ENCODE measurements at places on chromosomes 12 and 14.

- no peak for DNase-seq
These were observed 91.1 kb downstream of the MYF5 start for GRCh38 chr12:80807640-80808288.

DNA sequence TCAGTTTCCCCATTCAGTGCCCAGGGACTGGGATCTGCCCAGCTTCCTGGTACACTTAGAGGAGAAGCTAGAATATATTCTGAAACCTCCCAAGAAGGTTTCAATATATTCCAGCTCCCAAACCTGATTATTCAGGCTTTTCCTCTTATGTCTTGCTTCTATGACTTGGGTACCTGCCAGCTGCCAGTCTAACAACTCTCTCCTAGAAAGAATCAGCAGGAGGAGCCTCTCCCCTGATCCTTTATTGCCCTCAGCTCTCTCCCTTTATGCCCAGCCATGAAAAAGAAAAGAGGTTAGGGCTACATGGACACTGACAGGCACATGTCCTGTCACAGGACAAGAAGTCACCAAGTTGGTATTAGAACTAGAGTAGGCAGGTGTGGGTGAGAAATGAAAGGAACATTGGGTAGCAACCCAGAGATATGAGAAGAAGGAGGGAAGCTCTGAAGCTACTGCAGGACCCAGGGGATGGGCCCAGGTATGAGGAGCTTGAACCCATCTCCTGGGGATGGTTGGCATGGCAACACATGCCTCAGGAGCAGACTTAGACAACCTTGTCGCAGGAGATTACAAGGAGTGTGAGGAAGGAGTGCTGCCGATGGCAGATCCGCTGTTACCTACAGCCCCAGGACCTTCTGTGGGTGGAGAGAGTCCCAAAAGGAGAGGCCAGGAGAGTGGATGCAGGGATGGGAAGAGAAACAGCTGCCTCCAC, 2.0 kb upstream of the CACNB3 start:
- no peak for DNase-seq

GRCh38 chr14:55382483-55382882, 29.1 kb downstream of the ATG14 start:
- no peak for DNase-seq

GRCh38 chr14:30940886-30941285, 66.5 kb downstream of the COCH start:
- DNase-seq = no peak

GRCh38 chr12:28222081-28222700, 31.9 kb downstream of the CCDC91 start:
- peak; percentile 21 for DNase-seq

GRCh38 chr14:59360923-59361794, 104.0 kb downstream of the GPR135 start:
- no peak for DNase-seq

DNA sequence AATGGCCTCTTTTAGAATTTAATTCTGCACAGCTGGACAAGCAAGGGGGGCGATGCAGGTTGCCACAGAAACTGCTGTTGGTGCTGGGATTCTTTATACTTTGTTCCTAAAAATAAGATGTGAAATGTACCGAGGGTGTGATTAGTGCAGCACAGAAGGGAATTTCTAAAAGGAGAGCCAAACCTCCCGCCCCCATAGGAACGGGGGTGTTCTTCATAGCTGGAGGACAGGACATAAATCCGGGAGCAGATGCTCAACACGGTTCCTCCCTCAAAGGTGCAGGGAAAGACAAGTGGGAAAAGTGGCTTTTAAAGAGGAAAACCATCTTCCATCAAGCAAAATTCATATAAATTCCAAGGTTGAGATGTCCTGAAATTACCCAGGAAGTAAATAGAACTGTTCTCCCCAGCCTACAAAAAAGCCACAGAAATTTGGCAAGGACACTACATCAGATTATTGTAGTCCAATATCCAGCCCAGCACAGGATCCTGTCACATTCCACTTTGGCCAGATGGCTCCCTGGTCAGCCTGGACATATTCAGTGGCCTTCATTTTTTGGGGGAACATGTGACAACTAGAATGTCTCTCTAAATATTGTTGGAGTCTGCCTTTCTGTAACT, 51.4 kb upstream of the TMX1 start:
- DNase-seq = no peak

DNA sequence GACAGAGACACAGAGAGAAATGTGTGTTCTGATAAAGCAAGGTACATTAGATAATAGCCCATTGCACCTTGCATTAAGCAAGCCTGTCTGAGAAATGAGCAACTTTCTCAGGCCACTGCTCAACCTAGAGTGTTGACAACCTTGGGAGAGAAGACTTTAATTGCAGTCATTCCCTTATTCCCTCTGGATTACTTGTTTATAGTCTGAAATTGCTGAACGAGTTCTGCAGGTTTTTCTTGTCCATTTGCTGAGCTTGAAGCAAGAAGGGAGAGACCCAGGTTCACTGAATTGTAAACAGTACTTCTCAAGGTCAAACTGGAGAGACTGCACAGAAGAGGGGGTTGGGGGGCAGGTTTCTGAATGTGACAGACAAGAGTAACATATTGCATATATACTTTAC, 159.4 kb upstream of the PLEKHG7 start:
- no peak for DNase-seq

GRCh38 chr12:50778663-50779590, 15.0 kb downstream of the ATF1 start:
- DNase-seq = no peak

DNA sequence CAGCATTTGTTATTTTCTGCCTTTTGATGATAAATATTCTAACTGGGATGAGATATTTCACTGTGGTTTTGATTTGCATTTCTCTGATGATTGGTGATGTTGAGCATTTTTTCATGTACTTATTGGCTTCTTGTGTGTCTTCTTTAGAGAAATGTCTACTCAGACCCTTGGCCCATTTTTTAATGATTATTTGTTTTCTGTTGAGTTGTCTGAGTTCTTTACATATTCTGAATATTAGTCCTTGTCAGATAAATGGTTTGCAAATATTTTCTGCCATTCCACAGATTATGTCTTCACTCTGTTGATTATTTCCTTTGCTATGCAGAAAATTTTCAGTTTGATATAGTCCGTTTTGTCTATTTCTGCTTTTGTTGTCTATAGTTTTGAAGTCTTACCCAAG, 317.0 kb downstream of the CEP128 start:
- no peak for DNase-seq

GRCh38 chr14:101888182-101888581, 76.2 kb upstream of the DYNC1H1 start:
- DNase-seq = no peak

DNA sequence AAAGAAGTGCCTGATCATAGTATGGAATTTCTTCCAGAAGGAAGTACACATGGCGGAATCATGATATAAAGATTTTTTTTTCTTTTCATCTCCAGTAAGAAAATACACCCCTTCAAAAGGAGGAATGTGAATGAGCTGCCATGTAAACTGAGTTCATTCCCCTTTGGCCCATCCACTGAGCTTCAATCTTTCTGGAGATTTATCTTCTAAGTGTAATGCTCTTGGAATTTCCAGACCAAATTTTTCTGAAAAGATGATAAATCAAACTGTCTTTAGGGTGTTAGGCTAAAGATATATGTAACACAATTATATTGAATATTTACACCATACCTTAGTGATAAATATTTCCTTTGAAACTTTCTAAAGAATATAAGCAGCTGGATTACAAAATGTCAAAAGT, 5.2 kb downstream of the DCN start:
- no peak for DNase-seq

- DNase-seq = no peak
These were observed 1014.8 kb upstream of the FBXO33 start for GRCh38 chr14:40447017-40447416.

DNA sequence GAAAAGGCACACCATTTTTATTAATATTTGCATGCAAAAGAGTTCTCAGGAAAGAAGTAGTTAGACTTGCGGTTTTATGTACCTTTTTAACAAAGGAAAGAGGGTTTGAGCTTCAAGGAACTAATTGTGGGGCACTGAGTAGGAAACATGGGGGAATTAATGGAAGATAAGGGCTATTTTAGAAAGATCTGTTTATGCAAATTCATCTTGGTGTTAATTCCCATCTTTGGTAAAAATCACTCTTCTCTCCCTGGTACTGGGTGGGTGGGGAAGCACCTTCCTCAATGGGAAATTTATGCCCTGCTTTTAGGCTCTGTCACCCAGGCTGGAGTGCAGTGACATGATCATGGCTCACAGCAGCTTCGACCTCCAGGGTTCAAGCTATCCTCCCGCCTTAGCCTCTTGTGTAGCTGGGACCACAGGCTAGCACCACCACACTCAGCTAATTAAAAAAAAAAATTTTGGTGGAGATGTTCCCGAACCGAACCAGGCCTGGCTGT, 30.1 kb upstream of the RESF1 start:
- DNase-seq = no peak

DNA sequence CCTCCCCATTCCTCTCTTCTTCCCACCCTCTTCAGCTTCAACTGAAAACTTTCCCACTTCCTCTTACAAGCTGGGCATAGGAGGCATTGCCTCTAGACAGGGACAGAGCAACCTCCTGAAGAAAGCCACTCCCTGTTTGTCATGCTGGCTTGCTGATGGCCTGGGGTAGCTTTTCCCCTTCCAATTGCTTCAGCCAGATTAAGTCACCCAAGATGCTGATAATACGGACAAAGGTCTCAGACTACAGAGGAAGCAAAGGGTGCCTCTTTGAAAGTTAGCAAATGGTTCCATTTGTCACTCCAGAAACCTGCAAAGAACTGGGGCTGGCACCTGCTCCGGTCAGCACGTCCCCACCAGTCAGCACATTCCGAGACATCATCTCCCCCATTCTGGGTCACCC, 6.0 kb downstream of the KRT2 start:
- no peak for DNase-seq

DNA sequence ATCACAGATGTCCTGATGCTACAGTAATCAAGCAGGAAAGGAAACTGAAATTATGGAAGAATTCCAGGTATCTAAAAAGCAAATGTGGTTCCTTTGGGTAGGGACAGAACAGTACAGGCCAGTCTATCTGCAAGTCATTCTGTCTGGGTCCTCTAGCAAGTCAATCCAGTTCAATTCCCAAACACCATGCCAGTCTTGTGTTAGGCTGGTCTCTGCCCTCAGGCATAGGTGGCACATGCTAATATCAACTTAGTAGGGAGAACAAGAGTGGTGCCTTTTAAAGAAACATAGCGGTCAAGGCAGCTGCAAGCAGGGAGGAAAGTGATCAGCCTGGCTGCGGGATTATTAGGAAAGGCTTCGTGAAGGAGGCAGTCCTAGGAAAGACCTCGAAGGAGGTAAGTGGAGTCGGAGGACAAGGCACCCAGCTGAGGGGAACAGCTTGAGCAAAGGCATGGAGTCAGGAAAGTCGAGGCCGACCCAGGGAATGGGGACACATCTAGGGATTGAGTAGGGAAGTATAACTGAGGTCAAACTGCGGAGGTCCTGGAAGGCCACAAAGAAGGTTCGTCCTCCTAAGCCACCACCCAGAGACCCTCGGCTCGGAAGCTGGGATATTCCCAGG, 3.8 kb upstream of the PLEKHG6 start:
- DNase-seq = no peak

- no peak for DNase-seq
These were observed 2.6 kb upstream of the KLRC1 start for GRCh38 chr12:10455766-10456165.

DNA sequence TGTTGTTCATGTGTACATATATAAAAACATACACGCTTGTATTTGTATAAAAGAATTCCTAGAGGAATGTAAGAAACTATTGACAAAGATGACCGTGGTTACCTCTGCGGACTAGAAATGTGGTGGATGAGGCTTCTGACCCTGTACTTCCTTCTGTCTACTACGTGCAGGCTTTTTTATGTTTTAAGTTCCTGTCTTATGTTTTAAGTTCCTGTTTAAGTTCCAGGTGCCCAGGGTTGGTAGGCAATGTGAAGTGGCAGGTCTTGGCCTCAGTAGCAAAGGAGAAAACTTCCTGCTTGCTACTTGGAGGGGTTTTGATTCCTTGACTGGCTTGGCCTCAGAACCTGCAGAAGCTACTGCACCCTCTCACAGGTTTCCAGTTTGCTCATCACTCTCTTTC, 11.6 kb downstream of the POMT2 start:
- no peak for DNase-seq

GRCh38 chr12:68397566-68398158, 65.5 kb upstream of the MDM1 start:
- DNase-seq = no peak

DNA sequence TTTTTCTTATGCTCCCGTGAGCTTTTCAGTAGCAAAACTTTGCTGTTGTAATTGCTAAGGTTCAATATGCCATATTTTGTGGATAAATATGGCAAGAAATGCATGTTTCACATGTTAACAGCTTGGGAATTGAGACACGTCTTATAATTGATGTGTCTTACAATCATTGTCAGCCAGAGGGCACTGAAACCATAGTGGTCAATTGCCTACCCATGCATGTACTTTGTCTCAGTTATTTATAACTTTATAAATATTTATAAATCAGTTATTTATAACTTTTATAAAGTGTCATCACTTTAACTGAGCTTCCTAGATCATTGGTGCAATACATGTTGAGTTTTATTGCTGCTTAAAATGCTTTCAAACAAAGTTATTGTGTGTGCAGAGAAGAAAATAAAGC, 82.0 kb downstream of the CATSPERB start:
- no peak for DNase-seq

DNA sequence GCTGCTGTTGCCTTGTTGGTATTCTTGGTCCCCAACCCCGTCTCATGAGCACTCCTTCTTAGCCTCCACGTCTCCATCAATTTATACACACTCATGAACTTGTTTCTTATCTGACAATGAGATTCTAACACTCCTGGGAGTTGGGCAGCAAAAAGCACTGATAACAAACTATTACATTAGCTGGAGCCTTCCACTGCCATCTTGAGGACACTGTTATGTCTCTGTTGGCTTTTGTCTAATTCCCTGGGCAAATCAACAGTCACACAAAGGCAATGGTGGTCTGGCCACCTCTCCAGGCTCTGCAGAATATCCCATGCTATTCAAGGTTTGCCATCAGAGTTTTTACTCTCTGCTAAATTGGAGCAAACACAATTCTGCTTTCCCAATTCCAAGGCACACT, 117.8 kb upstream of the COCH start:
- DNase-seq = no peak

DNA sequence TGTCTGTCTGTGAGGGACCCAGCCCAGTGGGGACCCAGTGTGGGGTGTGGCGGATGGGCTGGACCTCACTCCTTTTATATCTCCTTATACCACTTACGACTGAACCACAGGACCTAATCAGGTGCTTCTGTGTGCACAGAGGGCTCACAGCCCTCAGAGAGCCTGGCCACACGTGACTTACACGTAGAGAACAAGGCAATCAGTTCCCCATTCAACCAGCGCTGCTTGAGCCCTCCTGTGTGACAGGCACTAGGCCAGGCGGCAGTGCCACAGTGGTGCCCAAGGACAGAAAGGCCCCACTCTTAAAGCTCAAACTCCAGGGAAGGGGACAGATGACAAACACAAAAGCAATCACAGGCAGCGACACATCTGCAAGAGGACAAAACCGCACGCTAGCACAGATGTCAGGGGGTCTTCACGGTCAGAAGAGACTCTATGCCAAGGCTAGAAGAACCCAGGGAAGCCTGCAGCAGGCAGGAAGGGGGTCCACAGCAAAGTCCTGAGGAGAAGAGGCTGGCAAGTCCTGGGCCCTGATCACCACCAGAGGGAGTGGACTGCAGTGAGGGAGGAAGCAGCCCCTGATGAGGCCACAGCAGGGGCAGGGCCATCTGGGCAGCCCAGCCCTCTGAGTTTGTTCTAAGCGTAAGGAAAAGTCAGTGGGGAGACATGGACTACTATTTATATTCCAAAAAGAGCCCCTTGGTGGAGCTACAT, 39.3 kb downstream of the SETD3 start:
- no peak for DNase-seq

- DNase-seq = no peak
These were observed 328.9 kb downstream of the TMTC2 start for GRCh38 chr12:83015390-83016217.

Measured in T-helper 9 cell (primary cell).